ENCODE measurements at places on chromosomes 16 and 17.

DNA sequence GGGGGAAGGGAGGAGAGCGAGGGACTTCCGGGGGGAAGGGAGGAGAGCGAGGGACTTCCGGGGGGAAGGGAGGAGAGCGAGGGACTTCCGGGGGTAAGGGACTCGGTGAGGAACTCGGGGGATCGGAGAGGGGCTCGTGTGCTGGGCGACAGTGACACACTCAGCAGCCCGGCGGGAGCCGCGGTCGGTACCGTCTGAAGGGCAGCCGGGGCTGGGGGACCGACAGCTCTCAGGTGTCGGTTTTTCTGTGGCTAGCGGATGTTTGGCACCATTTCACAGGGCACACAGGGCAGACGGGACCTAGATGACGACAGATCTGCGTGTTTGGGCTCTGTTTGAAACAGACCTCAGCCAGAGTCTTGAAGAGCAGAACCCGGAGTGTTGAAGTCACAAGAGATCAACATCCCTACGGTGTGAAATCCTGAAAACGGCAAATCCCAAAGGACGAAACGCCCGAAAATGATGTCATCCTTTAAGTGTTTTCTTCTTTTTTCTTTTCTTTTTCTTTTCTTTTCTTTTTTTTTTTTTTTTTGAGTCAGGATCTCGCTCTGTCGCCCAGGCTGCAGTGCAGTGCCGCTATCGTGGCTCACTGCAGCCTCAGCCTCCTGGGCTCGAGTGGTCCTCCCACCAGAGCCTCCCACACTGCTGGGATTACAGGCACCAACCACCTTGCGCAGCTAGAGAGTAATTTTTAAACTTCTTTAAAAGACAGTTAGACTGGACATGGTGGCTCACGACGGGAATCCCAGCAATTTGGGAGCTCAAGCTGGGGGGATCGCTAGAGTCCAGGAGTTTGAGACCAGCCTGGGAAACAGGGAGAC is 23.9 kb downstream of the ZNF778 start:
- DNase-seq: peak; percentile 87

- DNase-seq: no peak
Observed at GRCh38 chr17:18951941-18952842, at the start of gene SLC5A10. Gene SLC5A10 (plus strand): TSS chr17:18952165. CDS start chr17:18952206, 41 bp downstream.

DNA sequence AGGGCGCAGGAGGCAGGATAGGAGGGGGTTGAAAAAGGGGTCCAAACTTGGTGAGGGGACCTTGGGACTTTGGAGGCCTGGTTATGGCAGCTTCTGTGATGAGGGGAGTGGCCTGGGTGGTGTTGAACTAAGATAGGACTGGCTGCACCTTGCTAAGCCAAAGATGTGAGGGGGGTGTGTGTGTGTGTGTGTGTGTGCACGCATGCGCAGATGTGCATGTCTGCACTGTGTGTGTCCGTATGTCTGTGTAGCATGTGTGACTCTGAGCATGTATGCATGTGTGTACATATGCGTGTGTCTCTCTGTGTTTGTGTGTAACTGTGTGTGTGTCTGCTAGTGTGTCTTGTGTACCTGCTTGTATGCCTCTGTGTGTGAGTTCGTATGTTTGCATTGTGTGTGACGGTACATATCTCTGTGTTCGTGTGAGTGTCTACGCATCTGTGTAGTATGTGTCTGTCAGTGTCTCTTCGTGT is 4.1 kb downstream of the SLC16A5 start:
- DNase-seq: no peak

DNA sequence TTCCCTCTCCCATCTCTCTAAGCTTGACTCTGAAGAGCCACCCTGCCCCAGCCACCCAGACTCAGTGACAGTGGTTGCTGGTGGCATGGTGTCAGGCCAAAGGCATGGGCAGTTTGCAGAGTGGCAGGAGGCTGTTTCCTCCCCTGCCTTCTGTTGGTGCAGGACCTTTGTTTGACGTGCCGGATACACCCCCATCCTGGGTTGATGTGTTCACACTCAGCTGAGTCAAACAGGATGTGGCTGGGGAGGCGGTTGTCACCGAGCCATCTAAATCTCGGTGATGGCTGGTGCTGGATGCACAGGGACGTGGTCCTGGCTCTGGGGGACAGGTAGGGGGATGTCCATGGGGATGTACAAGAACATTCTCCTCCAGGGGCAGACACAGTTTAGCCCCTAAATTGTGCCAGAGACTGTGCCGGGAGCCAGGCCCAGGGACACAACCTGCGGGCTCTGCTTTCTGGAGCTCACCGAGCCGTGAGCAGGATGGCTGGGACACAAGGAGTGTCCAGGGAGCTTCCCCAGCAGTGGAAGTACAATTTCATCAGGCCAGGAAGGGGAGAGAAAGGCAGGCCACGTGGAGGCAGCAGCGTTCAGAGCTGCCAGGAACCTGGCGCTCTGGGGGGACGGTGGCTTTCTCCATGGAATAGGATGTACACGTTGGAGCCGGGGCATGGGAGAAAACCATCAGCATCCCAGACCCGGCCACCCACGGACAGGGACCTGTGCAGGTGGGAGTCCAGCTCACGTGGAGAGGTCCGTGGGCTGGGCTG is 264.2 kb downstream of the SEC14L1 start:
- no peak for DNase-seq

GRCh38 chr16:973366-973765 is 2.6 kb upstream of the LMF1 start:
- no peak for DNase-seq

DNA sequence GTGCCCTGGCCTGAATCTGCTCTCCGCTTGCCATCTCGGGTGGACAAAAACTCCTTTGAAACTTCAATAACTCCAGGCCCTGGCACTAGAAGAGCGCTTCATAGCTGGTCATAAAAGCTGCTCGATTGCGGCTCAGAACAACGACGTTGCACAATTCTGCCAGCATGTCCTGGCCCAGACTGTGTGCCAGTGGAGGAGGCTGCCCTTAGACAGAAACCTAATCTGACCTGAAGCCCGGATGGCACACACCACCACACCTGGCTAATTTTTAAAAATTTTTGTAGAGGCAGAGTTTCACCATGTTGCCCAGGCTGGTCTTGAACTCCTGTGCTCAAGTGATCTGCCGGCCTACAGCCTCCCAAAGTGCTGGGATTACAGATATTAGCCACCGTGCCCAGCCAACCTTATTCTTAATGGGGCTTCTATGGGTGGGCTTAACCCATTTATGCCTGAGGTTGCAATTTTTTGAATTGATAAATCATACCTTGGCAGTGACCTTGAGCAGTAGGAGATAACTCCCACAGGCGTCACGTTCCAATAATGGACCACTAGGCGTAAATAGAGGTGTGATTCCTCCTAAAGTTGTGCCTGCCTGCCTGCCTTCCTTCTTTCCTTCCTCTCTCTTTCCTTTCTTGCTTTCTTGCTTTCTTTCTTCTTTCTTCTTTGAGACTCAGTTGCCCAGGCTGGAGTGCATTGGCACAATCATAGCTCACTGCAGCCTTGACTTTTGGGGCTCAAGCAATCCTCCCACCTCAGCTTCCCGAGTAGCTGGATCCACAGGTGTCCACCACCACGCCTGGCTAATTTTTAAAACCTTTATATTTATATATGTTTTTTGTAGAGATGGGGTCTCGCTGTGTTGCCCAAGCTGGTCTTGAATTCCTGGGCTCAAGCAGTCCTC is 1.1 kb upstream of the PPL start:
- DNase-seq: no peak
